ENCODE measurements at places on chromosomes 4 and X.
A peak's percentile ranks its signal among the peaks of the same experiment; 100 is the strongest.

GRCh38 chr4:154559141-154559493 is 3.7 kb upstream of the FGB start:
- DNase-seq = no peak

DNA sequence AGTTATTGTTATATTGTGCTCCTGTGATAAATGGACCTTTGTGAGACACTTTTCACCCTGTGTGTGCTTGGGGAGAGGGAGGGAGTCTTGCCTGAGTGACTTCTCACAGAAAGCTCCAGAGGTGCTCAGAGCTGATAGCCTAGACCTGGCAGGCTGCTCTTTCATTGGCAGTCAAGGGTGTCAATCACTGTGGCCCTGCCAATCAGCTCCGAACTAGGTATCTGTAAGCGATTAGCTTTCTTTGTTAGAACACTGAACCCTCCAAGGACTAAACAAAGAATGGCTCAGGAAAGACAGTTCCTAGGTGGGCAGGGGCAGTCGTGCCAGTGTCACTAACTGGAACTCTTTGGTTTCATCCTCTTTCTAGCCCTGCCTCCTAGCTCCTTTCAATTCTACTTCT is 2.7 kb upstream of the NALF2 start:
- DNase-seq = no peak

DNA sequence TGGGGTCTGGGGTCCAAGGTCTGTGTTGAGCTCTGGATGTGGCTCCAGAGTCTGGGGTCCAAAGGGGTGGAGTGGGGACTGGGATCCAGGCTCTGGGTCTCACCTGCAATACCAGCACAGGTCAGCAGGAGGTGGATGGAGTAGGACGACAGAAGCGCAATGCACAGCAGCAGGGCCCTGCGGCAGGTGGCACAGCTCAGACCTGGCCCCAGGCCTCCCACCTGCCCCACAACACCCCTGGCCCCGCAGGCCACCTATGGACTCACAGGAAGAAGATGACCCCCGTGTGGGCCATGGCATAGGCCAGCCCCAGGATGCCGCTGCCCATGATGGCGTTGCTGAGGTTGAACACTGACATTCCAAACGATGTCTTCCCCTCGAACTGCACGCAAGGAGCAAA is 3.4 kb downstream of the SLC38A5 start:
- no peak for DNase-seq

DNA sequence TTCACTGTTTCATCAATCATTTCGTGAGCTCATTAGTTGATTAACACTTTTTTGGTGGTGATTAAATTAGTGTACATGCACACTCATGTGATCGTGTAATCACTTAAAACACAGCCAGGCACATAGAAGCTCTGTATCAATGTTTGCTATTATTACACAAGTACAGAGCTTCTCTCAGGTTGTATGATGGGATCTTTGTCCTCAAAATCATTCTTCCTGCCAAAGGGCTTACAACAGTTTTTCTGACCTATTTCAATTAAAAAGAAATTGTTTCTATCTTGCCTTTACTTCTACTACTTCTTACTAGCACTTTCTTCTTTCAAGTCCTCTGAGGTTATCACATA is 145.1 kb downstream of the AMELX start:
- no peak for DNase-seq

DNA sequence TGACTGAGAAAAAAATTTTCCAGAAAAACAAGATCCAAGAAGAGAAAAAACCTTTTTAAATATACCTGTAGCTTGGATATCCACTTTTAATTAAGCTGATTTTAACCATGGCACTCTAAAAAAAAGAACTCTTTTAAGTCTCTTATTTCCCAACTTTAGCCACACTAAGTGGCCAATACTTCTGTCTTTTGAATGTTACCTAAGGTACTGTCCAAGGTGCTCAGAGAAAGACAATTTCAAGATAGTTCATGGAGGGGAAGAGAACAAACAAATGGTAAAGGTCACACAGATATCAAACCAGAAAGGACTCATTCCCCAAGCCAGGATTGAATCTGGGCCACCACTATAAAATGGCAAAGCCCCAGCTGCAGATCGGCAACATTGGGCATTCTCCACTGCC is 10.1 kb downstream of the NLRP2B start:
- no peak for DNase-seq

GRCh38 chr4:56183344-56183959 is 203.8 kb downstream of the AASDH start:
- no peak for DNase-seq

DNA sequence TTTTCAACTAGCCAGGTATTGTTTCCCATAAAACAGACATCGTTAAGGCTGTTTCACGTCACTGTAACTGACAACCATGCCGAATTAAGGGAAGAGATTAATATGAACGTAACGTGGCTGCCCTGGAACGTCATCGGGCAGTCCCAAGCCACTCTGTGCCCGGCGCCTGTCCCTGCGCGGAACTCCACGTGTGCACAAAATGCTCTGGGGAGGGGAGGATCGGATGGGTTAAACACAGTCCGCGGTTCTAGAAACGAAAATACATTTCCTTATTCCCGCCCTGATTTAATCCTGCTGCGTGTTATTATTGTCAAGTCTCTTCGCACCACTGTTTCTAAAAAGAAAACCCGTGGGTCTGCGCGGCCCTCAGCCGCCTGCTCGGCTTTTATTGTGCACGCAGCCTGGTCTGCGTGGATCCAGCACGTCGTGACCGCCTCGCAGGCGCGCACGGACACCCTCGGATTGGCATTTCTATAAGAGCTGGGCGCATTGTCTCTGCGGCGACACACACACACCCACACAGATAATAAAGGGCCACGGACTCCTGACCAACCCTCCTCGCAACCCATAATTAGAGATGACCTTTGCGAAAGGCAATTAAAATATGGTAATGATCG is 69.6 kb upstream of the BCOR start:
- DNase-seq = no peak

DNA sequence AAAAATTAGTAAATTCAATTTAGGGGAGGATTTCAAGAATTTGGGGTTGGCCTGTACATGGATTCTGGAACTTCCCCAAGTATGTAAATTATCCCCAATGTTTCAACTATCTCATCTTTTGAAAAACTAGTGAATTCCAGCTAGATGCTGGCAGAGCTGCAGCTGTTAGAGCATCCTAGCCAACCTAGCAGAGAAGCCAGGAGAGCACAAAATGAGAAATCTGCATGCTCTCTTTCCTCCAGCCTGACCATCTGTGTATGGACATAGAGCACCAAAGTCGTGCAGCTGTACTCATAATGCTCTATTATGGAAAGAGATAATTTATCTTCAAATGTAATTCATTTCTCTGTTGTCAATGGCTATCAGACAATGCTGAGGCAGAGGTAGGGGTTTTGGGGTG is 1217.7 kb downstream of the PCDH19 start:
- DNase-seq = no peak

DNA sequence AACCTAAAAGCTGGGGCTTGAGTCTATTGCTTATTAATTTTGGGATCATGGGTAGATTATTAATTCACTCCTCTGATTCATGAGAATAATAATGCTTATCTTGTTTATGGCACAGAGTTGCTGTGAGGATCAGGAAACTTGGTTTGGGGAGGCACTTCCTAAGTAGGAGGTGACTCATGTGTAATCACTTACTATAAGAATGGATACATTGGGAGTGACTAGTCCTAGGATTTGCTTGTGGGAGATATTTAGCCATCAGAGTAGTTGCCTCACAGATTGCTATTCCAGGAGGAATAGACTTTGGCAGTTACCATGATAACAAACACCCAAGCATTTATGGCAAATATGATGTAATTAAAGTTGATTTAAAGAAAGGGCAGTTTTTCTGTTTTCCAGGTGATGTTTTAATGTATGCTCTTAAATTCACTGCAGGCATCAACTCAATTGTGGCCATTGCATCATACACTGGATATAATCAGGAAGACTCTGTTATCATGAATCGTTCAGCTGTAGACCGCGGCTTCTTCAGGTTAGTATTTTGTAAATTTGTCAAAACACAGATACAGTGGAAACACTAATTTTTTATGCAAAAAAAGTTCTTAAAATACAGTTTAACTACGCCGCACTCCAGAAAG is 41.9 kb downstream of the POLR2B start:
- DNase-seq = no peak

DNA sequence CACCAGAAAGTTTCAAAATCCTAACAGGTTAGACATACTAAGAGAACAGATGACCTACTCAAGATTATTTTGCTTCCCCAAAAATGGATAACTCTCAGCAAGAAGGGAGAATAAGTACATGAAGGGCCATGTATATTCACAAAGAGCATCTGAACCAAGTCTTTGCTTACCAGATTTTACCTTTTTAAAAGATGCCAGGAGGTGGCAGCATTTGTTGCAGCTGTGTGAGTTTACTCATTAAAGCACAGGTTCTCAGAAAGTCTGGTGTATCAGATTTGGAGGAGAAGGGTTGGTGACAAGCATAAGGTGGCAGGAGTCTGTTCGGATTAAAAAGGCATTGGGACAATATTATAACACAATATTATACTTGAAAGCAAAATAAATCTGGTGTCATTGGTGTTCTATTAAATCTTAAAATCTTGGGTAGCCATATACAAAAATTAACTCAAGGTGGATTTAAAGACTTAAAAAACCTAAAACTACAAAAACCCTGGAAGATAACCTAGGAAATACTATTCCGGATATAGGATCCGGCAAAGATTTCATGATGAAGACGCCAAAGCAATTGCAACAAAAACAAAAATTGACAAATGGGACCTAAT is 51.3 kb upstream of the NFKB1 start:
- peak; percentile 57 for DNase-seq

- DNase-seq = no peak
Observed at GRCh38 chr4:164293743-164294142, 460.2 kb upstream of the SMIM31 start.

DNA sequence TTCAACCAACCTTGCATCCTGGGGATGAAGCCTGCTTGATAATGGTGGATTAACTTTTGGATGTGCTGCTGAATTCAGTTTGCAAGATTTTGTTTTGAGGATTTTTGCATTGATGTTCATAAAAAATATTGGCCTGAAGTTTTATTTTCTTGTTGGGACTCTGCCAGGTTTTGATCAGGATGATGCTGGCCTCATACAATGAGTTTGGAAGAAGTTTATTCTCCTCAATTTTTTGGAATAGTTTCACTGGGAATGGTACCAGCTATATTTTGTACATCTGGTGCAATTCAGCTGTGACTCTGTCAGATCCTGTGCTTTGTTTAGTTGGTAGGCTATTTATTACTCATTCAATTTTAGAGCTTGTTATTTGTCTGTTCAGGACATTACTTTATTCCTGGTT is 340.3 kb upstream of the TRAM1L1 start:
- DNase-seq = no peak

DNA sequence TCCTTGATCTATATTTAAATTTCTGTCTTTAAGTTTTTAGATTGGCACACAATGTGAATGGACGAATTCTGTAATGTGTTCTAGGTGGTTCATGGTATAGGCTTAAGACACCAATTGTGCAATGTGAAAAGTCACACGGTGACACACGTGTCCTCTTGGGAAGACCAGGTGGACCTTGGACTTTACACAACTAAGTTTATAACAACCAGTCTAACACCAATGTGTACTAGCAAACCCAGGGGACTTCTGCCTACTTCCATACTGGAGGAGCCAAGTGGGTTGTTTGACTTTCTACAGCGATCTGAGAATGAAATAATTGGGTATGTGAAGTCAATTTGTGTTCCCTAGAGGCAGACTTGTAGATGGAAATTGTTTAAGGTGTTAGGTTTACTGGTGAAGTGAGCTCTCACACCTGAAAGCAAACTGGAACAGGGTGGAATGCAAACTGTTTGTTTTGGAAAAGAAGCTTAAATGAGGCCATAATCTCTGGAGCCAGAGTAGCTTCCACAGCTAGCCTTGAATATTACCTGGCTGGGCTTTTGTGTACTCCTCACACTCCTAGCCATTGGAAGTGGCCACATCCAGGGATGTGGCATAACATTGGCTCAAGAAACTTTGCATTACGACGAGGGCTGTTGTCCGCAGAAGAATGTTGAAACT is 45.9 kb upstream of the WDR1 start:
- DNase-seq = no peak

- DNase-seq = no peak
Observed at GRCh38 chrX:22234380-22234779, 38.3 kb upstream of the CBLL2 start.

DNA sequence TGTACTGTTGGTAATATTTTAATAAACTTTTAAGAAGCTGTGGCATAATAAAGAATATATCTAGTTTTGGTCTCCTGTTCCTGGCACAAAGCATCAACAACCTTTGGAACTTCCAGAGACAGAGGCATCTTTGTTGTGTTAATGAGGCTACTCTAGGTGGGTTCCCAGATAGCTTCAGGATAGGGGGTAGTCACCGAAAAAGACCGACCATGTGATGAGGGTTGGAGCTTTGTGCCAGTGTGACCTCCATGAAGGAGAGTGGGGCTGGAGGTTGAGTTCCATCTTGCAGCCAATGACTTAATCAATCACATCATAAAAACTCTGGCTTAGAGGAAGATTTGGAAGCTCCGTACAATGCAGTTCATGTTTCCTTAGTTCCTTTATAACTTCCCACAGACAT is 9.9 kb downstream of the PPAT start:
- DNase-seq = no peak

DNA sequence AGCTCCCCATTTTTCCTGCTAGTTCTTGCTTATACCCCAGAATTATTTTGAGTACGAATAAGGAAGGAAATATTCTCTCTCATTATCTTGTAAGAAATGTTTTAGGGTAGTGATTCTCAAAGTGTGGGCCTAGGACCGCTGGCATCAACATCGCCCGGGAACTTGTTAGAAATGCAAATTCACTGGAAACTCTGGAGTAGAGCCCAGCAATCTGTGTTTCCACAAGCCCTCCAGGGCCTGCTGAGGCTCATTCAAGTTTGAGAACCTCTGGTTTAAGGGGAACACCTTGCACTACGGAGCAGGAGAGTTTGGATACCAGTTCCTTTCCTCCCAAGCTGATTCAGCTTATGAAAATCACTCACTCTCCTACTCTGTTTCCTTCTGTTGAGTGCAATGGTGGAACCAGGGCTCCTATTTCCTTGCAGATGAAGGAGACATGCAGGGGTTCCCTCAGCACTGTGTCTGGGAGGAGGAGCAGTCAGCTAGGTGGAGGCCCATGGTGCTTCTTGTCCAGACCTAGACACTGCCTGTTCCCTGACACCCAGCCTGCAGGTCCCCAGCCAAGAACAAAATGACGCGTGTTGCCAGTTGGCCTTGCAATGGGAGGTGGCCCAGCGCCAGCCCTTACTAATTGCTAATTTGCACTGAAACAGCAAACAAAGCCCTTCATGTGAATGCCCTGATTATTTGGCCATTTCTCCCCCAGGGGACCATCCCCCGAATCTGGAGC is 68.5 kb downstream of the CYTL1 start:
- DNase-seq = no peak

GRCh38 chrX:26915064-26915463 is 548.1 kb downstream of the PPP4R3C start:
- DNase-seq = no peak

DNA sequence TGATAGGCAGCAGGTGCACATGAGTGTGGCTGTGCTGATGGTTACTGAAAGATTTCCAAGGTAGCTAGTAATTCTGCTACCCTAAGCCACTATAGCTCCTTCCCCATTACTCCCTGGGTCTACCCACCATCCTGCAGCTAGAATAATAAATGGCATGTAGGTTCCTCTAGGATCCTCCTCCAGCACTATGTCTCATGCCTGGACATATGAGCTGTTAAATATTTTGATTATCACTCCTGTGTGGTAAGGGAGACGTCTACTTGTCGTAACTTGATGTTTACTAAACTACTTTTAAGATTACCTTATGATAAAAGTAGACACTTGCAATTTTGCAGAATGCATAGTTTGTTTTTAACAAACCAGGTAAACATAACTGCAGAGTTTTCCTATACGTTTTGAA is 35.5 kb downstream of the TET2 start:
- no peak for DNase-seq

GRCh38 chr4:168383510-168383909 is 65.0 kb upstream of the DDX60 start:
- no peak for DNase-seq

- no peak for DNase-seq
Observed at GRCh38 chrX:47182106-47182700, 11.4 kb upstream of the UBA1 start.
